CD4-positive, alpha-beta T cell treated with Interleukin-12 subunit alpha and Interleukin-12 subunit beta, for 1 hour (primary cell): ENCODE measurements at places on chromosomes 11 and 22.

DNA sequence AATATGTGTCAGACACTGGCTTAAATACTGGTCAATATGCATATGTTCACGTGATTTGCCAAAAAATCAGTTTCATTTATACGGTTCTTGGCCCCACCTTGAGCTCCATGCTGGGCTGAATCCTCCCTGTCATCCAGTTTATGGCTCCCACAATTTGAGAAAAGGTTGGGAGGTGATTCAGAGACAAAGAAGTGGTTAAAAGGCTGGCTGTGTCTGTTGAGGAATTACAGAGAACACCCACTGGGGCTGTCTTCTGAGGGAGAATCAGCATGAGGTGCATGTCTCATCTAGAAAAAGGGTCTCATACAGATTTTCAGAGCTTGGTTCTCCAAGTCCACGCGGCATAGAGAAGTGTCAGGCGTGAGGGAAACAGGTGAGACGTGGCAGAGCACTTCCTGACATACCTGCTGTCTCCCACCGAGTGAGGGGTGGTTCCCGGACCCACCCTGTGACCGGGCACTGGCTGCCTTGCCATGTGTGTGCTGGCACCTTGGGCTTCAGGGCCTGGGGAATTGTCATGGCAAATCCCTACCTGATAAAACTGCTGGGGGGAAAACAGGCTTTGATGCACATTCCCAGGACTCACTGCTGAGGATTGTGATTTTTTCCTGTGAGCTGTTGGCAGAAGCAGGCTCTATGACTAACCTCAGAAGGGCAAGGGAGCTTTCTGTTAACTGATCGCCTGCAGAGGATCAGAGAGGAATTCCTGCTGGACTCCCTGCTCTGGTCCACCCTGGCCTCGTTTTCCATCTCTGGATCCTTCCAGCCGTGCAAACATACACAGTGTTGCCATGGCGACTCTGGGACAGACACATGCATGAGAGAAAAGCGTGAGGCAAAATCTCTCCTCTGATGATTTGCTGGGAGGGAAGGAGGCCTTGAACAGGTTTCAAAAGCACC, 223.6 kb downstream of the ADAMTS15 start:
- no peak for DNase-seq

GRCh38 chr11:12744826-12745502, 70.7 kb downstream of the TEAD1 start:
- no peak for DNase-seq

- peak; percentile 50 for DNase-seq
These were observed at the start of gene CLCF1 for GRCh38 chr11:67372993-67373647. Gene CLCF1, minus strand, starts transcription at chr11:67373598. Its CDS starts 59 bp downstream, at chr11:67373539.

- no peak for DNase-seq
These were observed 66.9 kb downstream of the OTOG start for GRCh38 chr11:17613983-17614382.

DNA sequence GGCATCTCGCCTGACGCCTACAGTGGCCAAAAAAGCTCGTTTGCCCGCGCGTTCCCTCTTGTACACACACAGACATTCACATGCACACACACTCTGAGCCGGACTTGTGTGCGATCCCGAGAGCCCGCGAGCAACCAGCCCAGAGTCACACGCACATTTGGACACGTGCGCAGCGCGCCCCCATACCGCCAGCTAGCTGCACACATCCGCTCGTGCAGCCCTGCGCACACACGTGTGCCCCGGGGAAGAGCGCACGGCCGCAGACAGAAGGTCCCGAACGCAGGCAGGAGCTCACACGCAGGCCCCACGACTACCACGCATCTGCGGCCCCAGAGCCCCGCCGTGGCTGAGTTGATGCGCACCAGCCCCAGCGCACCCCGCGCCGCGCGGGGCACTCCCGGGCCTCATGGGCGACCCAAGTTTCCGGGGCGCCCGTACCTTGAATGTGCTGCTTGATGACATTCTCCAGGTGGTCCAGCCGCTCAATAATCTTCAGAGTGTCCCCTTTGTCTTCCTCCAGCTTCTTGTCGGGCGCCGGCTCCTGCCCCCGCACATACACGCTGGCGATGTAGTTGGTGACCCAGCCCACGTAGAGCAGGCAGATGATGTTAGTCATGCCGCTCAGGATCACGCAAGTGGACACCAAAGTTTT, 758 bp downstream of the GALNT18 start:
- DNase-seq, result no peak

GRCh38 chr11:34629711-34630110, 8.8 kb downstream of the EHF start:
- no peak for DNase-seq

- peak; percentile 55 for DNase-seq
These were observed 1.6 kb upstream of the TMEM109 start for GRCh38 chr11:60912223-60912850.

- DNase-seq, result no peak
These were observed 2.7 kb downstream of the BRD1 start for GRCh38 chr22:49824936-49825335.

- no peak for DNase-seq
These were observed 809.1 kb downstream of the DLG2 start for GRCh38 chr11:84817998-84818397.

DNA sequence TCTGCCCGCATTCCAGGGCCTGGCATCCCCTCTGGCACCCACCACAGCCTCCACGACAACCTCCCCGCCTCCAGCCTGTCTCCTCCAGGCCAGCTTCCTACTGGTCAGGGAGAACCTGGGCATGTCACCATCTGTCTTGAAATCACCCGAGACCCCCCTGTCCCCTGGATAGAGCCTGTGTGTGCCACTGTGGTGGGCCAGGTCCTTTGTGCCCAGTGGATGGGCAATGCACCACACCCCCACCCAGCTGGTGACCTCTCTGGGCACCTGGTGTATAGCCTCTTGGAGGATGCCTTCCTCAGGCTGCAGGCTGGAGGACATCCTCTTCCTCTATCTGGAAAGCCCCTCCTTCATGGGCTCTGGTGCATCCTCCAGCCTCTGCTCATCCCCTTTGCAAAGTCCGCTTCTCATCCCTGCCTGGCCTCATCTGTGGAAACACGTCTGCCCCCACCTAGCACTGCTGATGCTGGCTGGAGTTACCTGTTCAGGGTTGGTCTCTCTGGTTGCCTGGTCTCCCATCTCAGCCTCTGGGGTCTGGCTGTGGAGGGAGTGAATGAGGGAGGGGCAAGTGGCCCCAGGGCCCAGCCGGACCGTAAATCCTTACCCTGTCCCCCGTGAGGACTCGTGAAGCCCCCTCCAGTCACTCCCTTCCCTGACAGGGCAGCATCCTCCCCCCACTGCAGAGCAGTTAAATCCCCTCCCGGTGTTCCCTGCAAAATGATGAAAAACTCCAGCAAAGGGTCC, 589.6 kb downstream of the TBC1D22A start:
- DNase-seq, result no peak

DNA sequence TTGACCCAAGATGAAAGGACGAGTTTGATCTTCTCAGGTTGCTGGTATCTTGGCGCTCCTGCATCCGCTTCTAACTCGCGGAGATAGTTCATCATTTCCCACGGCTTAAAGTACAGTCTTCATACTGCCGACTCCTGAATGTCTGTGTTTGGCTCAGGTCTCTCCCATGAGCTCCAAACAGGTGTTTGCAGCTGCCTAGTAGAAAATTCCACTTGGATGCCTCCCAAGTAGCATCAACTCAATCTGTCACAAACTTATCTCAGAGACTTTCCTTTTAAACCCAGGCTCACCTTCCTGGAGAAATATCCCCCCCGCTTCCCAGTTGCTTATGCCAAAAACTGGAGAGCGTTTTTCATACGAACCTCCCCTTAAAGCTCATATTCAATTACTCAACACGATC, 986.5 kb downstream of the TBC1D22A start:
- no peak for DNase-seq

DNA sequence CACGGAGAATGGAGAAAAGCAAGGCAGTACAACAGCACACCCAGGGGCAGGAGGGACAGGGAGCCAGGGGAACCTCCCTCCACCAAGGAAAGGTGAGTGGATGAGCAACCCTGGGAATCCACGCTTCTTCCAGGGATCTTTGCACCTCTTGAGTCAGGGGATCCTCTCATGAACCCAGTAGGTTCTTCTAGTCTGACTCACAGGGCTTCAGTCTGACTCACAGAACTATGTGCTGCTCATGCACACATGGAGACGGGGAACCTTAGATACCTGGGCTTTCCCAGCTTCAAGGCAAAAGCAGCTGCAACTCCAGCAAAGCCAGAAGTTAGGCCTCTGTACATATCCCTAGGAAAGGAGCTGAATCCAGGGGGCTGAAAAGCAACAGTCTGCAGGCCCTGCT, 1021.4 kb upstream of the TENM4 start:
- no peak for DNase-seq

DNA sequence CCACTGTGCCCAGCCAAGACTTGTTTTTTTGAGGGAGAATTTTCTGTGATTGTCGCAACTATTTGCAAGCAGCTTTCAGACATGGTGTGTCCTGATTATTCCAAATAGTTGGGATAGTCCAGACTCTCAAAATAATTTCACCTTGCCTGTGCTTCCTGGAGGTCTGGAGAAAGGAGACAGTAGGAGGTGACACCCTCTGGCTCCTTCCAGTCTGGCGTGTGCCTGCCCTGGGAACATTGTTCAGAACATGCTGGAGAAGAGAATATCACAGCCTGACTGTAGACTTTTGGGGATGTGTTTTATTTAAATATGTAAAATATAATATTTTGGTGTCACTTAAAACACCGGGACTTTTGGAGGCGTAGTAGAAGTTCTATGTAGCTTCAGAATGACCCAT, 14.9 kb downstream of the ZNRF3 start:
- no peak for DNase-seq

DNA sequence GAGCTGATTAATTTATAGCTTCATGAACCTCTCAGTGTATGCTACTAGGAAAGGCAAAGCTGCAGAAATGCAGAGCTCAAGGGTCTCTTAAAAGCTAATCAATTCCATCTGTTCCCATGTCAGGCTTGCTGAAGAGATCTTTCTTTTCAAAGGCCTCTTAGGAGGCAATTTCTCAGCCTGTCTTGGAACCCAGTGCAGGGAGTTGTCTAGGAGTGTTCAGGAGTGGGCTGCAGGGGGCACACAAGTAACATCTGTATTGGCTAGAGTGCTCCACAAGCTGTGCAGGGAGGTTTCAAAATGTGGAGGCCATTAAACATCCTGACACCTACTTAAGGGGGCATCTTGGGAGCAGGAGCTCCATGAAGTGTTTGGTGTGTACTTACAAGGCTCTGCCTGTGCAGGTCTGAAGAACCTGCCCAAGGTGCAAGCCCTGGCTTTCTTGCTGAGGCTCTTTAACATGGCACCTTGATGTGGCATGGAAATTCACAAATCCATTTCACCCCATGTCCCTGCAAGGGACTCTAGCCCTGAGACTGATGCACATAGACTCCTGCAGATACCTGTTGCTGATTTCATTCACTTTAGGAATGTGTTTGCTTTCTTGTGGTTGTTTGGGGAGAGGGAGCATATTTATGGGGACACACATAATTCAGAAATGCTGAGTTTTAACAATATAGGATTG, 134.7 kb downstream of the ME3 start:
- DNase-seq, result no peak

DNA sequence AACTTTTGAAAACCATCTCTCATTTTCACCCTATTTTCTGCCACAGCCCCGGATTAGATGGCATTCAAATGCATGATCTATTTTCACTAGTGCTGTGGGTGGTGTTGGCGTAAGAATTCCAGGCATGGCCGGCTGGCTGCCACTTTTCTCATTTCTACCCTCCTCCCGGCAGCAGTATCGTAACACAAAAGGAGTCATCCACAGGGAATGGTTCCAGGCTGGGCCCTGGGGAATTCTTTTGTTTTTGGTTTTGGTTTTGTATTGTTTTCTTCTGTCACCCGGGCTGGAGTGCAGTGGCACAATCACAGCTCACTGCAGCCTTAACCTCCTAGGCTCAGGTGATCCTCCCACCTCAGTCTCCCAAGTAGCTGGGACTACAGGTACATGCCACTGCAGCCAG, 13.8 kb downstream of the JAML start:
- no peak for DNase-seq

DNA sequence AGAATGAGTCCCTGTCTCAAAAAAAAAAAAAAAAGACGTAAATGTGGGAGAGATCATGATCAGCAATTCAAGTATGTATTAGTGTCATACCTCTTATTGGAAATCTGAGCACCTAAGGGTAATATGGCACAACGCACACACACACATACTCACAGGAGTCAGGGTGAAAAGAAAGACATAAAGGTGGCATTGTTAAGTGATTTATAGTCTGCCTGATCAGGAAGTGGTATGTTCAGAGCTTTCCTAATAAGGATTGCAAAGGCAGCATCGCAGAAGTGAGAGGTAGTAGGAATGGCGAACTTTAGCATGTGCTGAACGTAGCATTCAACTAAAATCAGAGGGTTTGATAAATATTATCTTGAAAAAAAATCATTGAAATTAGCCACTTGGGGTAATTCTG, 854.3 kb downstream of the METTL15 start:
- no peak for DNase-seq
